Type B pancreatic cell (in vitro differentiated cells): ENCODE measurements at places on chromosomes 1 and 21. TPM values are rescaled to one million over a fixed set of nuclear protein-coding genes. Genes with fewer than 3 reads are reported as not detected.

The GBP3 gene
- 10.1 and 20.3 TPM in 2 replicates for total RNA-seq

The HHAT gene
- 7.5 and 9.0 TPM in 2 replicates for total RNA-seq

The OLFML3 gene
- total RNA-seq = 7.5 and 30.5 TPM in 2 replicates

The SNX7 gene
- 15.3 and 17.7 TPM in 2 replicates for total RNA-seq

The TSPAN2 gene
- 29.6 and 32.4 TPM in 2 replicates for total RNA-seq

The ATP1B1 gene
- total RNA-seq = 237 and 306 TPM in 2 replicates

The RHBG gene
- 0.17 and 0.88 TPM in 2 replicates for total RNA-seq

The ARTN gene
- 6.4 and 7.2 TPM in 2 replicates for total RNA-seq

The CLCN6 gene
- total RNA-seq = 21.3 and 31.1 TPM in 2 replicates
